ENCODE measurements at places on chromosomes 7 and 10.

DNA sequence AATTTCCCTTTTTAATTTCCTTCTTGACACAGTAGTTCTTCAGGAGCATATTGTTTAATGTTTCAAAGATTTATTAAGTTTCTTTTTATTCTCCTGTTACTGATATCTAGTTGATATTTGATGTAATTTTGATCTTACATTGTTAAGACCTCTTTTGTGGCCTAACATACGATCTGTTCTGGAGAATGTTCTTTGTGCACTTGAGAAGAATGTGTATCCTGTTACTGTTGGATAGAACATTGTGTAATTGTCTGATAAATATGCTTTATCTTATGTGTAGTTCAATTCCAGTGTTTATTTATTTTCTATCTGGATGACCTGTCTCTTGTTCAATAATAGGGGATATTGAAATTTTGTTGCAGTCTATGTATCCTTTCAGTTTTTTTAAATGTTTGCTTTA lies 106.7 kb downstream of the ITGB1 start:
- DNase-seq, result no peak

DNA sequence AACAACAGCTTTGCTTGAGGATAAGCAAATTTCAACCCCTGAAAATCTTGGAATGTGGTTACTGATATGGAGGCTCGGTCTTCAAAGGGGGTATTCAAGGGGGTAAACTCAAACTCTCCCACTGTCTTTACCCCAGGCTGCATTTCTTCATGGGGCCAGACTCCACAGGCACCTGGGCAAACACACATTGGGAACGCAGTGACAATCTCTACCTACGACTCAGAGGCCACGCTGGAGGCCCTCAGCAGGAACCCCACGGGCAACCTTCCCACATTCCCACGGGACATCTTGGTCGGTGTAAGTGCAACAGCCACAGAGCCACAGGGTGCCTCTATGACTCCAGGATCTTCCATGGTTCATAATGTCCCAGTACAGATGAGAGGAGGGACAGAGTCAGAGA lies 2.2 kb upstream of the INSIG1 start:
- no peak for DNase-seq

- no peak for DNase-seq
Measured at GRCh38 chr10:78762086-78762630, 306.6 kb upstream of the ZMIZ1 start.

- no peak for DNase-seq
Measured at GRCh38 chr7:28132959-28133870, 47.4 kb downstream of the JAZF1 start.

DNA sequence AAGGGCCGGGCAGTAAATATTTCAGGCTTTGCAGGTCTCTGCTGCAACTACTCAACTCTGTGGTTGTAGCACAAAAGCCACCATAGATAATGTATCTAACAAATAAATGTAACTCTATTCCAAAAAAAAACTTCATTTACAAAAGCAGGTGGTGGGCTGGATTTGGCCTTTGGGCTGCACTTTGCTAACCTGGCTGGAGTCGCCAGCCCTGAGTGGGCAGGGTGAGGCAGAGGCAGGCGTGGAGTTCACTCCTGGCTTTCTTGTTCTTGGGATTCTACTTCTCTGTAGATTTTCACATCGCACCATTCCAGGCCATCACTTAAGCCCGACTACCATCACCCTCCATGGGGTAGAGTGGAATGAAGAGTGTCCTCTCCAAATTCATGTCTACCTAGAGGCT lies 367.6 kb upstream of the MGMT start:
- DNase-seq, result peak; percentile 3

- no peak for DNase-seq
Measured at GRCh38 chr7:152633504-152633903, 42.4 kb downstream of the XRCC2 start.

GRCh38 chr7:141513720-141514119 lies 37.5 kb upstream of the AGK start:
- no peak for DNase-seq

GRCh38 chr7:17487343-17487742 lies 188.9 kb downstream of the AHR start:
- DNase-seq, result no peak

GRCh38 chr10:54914049-54914448 lies 113.0 kb upstream of the PCDH15 start:
- no peak for DNase-seq

DNA sequence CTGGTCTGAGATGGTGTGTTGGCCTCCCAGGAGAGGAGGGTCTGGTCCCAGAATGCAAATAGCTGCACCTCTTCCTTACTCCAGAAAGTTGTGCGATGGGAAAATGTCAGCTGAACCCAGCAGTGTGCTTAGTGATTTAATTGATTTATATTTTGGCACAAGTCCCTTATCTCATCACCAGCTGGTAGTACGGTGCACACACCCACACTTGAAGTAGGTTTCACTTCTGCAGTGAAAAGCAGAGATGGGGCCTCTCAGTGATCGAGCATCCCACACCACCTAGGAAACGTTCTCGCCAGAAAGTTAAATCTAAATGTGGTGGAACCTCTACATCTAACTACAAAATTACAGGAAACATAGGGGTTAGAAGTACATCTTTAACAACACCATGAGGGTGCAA lies 80.4 kb downstream of the UBE3C start:
- DNase-seq, result no peak

DNA sequence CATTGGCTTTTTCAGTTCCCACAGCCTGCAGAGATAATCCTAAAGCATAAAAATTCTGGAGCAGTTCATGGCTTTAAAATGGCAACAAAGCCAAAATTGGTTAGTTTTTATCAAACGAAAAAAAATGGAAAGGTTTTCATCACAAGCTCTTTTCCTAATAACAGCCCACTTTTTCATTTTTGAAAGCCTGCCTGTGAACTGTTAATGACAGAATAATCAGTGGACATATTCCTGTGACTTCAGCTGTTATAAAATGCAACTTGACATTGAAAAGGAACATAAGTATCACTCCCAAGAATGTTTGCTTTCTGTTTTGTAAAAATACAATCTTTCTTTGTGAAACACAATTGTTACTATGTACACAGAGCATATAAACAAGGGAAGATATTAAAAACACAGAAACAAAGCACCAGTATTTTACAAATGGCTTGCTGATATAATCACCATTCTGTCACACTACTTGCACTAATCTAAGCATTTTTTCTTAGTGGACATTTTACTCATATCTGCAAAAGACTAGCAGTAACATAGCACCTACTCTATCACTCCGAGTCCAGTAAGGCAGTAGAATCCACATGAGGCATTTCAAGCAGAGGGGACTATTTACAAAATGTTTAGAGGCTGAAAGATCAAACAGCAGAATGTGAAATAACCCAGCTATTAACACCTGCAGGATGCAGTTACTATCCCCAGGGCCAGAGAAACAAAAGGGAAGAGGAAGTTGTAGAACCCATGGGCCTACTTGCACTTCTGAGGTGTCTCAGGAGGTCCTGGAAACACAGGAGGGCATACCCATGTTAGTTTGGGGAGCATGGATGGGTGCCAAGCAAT lies 26.4 kb downstream of the MACC1 start:
- DNase-seq, result no peak

GRCh38 chr7:79534128-79534527 lies 80.7 kb upstream of the MAGI2 start:
- no peak for DNase-seq

- DNase-seq, result no peak
Measured at GRCh38 chr10:4270116-4270515, 485.1 kb upstream of the KLF6 start.

- peak; percentile 68 for DNase-seq
Measured at GRCh38 chr7:139118805-139119485, 9.4 kb upstream of the ZC3HAV1 start.

GRCh38 chr10:115001506-115002381 lies 63.7 kb downstream of the TRUB1 start:
- DNase-seq, result no peak

- DNase-seq, result no peak
Measured at GRCh38 chr10:126021833-126022500, 125.6 kb downstream of the FANK1 start.

DNA sequence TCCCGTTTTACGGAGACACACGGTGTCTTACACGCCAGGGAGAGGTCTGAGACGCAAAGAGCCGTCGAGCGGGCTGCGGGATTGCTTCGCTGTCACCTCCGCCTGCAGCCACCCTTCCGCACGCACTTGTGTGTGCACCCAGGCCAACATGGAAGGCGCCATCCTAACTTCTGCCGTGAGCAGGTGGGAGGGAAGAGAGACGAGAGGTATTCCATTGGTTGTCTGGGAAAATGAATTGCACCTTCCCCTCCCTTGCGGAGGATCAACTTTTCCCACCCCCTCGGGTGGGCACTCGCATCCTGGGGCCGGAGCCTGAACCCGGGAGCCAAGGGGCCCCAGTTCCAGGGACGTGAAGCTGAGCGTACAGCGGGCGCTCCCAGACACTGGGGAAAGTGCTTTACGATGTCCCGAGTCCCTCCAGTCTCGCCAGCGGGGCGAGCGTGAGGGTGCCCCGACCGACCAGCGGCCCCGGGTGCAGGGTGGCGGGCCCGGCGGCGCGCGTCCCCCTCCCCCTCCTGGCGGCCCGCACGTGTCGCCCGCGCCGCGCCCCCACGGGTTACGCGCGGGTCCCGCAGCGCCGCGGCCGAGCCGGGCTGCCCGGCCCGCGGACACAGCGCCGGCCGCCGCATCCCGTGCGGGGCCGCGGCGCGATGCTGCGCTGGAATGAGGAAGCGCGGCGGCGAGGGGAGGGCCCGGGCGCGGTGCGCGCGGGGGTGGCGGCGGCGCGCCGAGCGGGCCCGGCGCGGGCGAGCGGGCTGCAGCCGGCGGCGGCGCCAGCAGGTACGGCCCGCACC lies 984 bp upstream of the IKZF1 start:
- DNase-seq, result no peak

DNA sequence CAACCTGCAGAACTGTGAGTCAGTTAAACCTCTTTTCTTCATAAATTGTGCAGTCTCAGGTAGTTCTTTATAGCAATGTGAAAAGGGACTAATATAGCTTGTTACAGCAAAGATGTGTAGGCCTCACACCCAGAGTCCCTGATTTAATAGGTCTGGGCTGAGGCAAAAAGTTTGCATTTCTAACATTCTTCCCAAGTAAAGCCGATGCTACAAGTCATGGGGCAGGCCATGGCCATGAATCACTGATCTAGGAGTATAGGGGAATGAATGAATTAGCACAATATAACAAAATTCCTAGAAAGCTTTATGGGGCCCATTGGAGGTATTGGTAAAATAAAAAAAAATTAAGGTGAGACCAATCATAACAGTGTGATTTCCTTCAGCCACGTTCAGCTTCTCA lies 11.5 kb upstream of the AASS start:
- no peak for DNase-seq

GRCh38 chr10:7944215-7944480 lies 110.3 kb upstream of the GATA3 start:
- DNase-seq, result no peak

DNA sequence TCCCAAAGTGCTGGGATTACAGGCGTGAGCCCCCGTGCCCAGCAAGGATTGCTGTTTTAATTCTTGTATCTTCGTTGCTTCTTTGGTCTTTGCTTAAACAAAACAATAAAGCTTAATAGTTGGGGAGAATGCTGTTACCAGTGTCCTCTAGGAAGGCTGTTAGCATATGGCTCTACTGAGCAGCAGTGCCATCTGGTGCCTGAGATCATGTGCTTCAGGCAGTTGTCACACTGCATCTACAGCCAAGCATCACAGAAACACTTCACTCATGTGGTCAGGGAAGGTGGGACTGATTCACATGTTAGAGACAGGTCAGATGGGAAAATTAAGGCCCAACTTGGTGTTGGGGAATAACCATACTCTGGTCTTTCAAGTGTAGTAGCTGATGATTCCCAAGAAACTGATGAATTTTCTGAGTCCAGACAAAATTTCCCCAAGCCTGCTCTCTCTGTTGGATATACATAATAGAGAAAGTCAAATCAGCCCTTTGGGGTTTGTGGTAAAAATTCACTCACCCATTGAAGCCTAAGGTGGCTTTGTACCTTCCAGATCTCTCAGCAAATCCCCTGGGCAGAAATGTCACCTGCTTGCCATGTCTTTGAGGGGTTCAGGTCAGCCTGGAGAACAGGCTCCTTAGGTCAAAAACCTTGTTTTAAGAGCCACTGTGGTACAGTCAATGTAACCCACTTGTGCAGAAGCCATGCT lies 28.4 kb downstream of the UBE2D4 start:
- no peak for DNase-seq
